ENCODE measurements at places on chromosomes 4 and X. TPM values are rescaled to one million over a fixed set of nuclear protein-coding genes. Genes with fewer than 3 reads are reported as not detected.

Gene OTUD6A
- not detected for total RNA-seq

Gene NELFA
- total RNA-seq = 27.4 TPM

Gene PPBP
- total RNA-seq = not detected

Gene ZMAT1
- total RNA-seq = 0.36 TPM

Gene NXF3
- total RNA-seq = 0.42 TPM

Gene PRRG3
- 0.11 TPM for total RNA-seq

Gene TMEM131L
- total RNA-seq = 6.6 TPM

Gene IL13RA2
- total RNA-seq = 79.4 TPM

DNA sequence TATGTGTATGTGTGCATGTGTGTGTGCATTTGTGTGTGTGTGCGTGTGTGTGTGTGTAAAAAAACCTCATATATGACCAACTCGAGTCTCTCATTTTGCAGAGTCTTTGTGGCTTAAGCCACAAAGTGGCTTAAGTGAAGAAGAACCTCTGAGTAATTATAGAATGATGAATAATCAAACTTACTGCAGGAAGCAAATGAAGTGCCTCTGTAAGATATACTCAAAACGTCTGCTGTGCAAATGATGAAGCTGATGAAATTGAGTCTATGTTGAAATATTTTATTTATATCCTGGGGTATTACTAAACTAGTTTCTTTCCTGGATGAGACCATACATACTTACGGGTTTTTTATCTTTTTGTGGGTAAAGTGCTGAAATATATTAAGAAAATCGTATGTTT lies 1198.7 kb downstream of the PCDH7 start:
- DNase-seq = no peak

- DNase-seq = peak; percentile 30
These were observed 83.6 kb downstream of the CRMP1 start for GRCh38 chr4:5809216-5809776.

DNA sequence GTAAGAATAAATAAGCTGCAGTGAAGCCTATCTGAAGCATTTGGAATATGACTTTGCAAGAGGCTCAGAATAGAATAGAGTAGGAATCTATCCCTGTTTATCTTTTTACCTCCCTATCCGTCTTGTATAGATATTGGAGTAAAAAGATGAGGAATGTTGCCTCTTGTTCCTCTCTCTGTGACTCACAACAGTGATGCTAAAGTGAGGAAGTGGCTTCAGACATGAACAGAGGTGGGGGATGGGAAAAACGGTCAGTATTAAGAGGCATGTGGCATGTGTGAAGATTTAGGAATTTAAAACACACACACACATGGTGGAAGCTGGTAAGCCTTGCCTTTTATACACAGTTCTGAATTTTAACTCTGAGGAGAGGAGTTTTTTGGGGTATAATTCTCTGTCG lies 3.8 kb upstream of the DCAF4L1 start:
- peak; percentile 33 for DNase-seq

- no peak for DNase-seq
These were observed 618.6 kb downstream of the CENPC start for GRCh38 chr4:66926687-66927086.

- DNase-seq = no peak
These were observed 781.2 kb upstream of the DIAPH2 start for GRCh38 chrX:95903490-95903889.

DNA sequence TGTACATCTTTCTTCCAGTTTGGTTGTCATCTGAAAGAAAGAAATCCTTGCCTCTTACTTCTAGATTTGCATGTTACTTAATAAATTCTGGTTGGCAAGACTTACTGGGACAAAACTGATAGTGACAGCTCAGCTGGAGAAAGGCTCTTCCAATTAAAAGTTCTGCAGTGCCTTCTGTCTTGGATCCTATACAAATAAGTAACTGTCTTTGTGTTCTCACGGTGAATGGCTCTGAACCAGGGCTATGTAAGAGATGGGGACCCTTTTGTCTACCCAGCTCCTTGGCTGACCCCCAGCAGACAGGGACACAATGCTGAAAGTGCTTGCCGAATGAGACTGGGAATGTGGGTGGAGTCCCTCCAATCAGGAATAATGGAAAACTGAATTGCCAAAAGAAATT lies 89.5 kb downstream of the AASDH start:
- DNase-seq = no peak

DNA sequence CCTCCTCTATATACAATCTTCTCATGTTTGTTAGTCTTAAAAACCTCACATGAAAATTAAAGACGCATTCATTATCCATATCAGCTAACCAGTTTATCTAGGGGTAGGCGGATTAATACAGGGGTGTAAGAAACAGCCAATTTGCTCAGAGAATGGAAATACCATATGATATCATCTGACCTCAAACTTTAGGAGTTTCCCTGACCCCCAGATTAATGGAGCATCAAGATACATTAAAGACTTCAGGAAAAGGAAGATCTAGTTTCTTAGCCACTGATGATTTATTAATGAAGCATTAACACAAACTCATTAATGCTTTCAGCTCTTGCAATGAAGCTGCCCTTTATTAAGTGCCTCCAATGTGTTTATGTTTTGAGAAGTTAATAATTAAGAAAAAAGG lies 67.5 kb downstream of the CAMK2D start:
- no peak for DNase-seq

DNA sequence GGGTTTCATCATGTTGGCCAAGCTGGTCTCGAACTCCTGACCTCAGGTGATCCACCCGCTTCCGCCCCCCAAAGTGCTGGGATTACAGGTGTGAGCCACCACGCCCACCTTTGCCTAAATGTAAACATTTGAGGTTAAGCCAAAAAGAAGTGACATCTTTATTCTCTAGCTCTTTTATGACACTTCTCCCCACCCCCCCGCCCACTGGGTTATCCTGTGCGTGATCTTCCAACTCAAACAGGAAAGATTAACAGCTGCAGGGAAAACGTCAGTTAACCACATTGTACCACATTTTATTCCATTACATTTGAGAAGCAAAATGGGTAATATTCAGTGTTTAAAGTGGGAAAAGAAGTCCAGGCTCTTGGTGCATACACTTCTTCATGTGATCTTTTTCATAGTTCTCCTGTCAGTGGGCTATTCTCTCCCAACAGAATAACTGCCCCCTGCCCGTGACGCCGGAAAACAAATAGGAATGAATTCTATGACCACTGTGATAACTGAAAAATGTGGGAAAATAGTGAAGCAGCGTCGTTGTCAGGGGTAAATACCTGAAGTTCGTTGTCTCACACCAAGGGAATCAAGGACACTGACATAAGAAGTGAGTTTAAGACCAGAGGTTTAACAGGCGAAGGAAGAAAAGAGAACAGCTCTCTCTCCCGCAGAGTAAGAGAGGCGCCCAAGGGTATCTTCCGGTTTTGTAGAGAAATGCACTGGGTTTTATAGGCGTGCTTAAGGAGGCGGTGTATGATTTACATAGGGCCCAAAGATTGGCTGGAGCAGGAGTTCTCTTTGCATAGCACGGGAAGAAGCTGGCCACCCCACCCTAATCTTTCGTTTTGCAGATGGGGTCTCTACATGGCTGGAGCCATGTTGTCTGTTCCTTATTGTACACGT lies 9.7 kb upstream of the SRD5A3 start:
- no peak for DNase-seq

- DNase-seq = no peak
These were observed 545.7 kb upstream of the AGA start for GRCh38 chr4:177987896-177988295.

- DNase-seq = no peak
These were observed 96.5 kb downstream of the RNF150 start for GRCh38 chr4:141036786-141037185.

DNA sequence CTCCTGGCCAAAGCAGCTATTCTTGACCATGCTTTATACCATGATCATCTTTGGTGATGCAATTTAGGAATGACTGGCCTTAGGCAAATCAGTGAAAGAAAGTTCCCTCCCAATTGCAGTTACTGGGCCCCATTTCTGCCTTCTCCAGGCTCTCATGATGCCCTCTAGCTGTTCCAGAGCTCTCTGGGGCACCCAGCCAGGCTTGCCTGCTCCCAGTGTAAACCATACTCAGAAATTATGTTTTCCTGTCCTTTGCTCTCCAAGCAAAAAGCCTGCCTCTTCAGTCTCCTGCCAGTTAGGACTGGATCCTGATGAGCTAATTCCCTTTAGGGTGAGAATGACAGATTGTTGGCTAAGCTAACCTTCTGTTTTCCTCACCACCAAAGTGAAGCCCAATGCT lies 85.3 kb upstream of the RBPJ start:
- peak; percentile 30 for DNase-seq

- DNase-seq = peak; percentile 83
These were observed at the start of gene HSD17B11 for GRCh38 chr4:87390891-87391575. HSD17B11 (minus strand) TSS chr4:87391188; CDS start chr4:87391070, 118 bp downstream.

GRCh38 chrX:151983186-151983585 lies 8.7 kb upstream of the GABRE start:
- no peak for DNase-seq

- DNase-seq = no peak
These were observed 26.9 kb upstream of the CT47C1 start for GRCh38 chrX:119045884-119046283.

DNA sequence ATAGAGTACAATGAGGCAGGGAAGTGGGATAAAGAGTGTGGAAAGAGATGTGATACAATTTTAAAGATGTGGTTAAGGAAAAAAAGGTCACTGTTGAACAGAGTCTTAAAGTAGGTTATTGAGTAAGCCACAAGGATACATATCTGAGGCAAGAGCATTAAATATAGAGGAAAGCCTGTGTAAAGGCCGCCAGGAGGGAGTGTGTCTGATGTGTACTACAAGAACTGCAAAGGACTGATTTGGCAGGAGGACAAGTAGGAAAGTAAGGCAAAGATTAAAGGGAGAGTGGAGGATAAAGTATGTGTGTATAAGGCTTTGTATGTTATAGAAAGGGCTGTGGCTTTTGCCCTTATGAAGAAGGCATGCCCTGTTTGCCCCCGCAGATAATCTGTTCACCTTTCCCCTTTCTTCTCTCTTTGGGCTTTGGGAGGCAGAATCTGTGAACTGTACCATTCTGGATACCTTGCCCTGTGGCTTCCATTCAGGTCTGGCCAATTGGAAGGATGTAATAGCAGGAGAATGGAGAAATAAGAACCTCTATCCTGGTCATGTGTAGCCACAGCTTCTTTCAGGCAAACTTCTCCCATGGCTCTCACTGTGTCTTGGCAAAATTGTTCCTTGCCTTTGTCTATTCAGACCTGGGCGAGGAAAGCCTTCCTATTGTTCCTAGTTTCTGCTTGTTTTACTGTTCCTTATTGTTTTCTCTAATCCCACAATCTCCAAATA lies 68.9 kb upstream of the FAM47B start:
- no peak for DNase-seq

- DNase-seq = no peak
These were observed 21.0 kb upstream of the POLA1 start for GRCh38 chrX:24672701-24673190.

- DNase-seq = no peak
These were observed 5.8 kb downstream of the TIFA start for GRCh38 chr4:112279882-112280315.

- no peak for DNase-seq
These were observed 70.6 kb downstream of the AR start for GRCh38 chrX:67614423-67614822.

GRCh38 chr4:100913685-100914084 lies 395.9 kb upstream of the EMCN start:
- no peak for DNase-seq

DNA sequence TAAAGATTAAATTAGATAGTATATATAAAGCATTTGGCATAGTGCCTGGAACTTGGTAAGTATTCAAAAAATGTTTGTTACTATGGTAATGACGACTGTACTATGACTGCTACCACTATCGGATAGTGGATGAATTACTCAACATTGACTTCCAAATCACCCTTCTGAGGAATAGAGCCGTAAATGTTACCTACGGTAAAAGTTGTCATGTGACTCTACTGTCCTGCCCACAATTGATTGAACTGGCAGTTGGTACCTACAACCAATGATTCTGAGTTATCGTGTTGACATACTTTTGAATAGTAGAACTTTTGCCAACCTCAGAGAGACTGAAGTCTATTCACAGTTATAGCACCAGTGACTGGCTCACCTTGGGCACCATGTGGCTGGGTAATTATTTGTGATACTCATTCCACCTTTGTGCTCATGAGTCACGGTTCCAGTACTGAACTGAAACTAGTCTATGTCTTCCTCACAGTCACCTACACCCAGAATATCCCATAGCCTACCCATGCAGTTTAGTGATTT lies 185.5 kb upstream of the PITX2 start:
- DNase-seq = no peak

DNA sequence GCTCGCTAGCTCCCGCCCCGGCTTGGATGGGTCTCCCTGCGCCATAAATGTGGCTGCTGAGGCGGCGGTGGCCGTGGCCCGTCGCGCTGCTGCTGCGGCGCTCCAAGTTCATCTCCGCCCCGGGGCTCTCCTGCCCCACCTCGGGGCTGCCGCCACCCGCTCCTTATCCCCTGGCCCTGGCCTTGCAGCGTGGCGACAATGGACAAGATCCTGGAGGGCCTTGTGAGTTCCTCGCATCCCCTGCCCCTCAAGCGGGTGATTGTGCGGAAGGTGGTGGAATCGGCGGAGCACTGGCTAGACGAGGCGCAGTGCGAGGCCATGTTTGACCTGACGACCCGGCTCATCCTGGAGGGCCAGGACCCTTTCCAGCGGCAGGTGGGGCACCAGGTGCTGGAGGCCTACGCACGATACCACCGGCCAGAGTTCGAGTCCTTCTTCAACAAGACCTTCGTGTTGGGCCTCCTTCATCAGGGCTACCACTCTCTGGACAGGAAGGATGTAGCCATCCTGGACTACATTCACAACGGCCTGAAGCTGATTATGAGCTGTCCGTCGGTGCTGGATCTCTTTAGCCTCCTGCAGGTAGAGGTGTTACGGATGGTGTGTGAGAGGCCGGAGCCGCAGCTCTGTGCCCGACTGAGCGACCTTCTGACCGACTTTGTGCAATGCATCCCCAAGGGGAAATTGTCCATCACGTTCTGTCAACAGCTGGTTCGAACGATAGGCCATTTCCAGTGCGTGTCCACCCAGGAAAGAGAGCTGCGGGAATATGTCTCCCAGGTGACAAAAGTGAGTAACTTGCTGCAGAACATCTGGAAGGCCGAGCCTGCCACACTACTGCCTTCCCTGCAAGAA lies 763 bp downstream of the USP38 start:
- peak; percentile 7 for DNase-seq

DNA sequence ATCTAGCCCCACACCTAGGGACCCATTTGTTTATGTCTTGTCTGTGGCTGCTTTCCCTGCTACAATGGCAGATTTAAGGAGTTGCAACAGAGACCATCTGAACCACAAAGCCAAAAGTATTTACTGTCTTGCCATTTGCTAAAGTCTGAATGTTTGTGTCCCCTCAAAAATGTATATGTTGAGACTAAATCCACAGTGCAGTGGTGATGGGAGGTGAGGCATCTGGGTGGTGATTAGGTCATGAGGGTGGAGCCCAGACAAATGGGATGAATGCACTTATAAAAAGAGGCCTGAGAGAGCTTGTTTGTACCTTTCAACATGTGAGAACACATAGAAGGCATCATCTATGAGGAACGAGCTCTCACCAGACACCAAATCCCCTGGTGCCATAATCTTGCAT lies 137.3 kb downstream of the TMEM144 start:
- no peak for DNase-seq

DNA sequence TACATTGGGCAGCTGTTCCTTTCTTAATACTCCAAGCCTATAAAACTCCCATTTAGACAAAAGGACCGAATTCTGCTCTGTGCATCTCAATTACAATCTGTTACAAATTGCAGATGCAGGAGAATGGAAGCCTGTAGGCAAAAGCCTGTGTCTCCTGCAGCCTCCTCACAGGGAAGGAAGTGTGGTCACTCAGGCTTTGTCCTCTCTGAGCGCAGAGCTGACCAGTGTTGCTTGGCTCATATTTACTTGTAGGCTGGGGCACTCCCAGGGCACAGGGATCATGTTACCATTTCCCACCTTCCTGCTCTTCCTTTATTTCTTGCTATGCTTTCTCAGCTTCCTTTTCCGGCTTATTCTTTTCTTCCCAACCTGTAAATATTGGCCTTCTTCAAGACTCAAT lies 15.7 kb downstream of the SUPT20HL2 start:
- peak; percentile 4 for DNase-seq

All from Daoy (cell line).